ENCODE measurements at places on chromosomes 6 and 20.

DNA sequence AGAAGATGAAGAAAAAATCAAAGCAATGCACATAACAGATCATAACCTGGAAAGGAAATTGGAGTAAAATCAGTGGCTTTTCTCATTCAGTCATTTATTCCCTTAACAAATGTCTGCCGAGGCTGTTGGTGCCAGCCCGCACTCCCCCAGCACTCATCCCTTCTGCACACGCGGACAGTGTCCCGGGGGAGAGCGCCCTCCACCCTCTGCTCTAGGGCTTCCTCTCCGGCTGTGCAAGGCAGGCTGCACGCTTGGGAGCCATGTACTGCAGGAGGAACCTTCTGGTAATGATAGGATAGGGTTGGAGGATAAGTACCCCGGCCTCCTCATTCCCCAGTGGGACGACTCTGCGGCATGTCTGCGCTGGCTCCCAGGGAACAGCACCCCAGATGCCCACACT is 134.5 kb downstream of the PAX1 start:
- no peak for DNase-seq

GRCh38 chr20:327186-328026 is 2.1 kb downstream of the SOX12 start:
- DNase-seq, result peak; percentile 64

DNA sequence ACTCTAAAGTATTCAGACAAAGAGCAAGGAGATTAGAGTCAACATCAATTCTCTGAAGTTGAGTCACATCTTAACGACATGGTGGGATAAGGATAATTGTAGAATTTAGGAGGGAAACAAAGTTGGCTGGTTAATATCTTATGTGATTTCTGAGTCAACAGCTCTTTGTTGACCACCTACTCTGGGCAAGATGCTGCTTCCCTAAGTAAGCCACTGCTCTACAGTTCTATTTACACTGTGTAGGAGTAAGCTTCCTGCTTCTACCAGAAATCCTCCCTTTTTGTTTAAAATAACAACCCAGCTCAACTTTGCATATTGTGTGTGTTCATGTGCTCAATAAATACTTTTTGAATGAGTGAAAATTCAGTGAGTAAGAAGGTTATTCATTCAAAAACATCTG is 3.1 kb downstream of the HS3ST5 start:
- DNase-seq, result no peak

DNA sequence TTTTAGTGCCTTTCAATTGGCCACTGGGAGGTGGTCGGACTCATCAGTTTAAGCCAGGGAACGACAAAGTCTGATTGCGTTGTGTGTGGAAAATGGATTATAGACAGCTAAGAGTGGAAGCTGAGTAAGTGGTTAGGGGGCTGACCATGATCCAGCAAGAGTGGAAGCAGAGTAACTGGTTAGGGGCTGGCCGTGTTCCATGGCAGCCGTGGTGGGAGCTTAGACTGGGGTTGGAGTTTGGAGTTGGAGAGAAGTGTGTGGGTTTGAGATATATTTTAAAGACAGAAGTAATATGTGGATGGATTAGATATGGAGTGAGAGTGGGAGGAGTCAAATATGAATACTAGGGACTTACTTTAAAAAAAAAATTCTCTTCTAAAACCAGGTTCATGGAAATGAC is 41.7 kb downstream of the LRRN4 start:
- DNase-seq, result no peak

DNA sequence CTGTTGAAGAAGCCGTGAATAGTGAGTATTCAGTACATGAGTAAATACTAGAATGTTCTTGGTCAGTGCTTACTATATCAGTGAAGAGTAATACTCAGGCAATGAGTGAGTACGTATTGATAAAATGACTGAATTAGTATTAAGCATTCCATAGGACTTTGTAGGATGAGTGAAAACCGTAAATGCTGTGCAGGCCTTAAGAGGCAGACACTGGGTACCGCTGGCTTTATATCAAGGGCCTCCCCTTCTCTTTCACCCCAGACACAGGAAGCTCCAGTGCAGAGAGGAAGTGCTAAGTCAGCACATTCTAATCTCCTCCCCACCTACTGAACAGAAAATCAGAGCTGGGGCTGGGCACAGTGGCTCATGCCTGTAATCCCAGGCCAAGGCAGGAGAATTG is 24.2 kb downstream of the POFUT1 start:
- peak; percentile 36 for DNase-seq

DNA sequence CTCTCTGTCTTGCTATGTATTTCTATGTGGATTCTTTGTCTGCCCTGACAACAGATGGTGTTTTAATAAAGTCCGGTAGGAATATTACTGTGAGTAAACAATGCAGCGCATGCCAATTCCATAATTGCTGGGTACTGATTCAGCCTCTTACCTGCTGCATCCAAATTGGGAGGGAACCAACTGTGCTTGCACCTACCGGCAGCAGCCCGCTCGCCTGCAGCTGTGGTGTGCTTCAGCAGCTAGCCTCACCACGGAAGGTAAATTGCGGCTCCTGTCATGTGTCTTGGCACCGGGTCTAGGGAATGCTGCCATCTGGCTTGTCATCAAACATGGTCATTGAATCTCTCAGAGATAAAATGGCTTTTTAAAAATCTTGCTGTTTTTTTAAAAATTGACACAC is 704.8 kb upstream of the SLC35B3 start:
- DNase-seq, result no peak

- no peak for DNase-seq
Observed at GRCh38 chr6:160041608-160042007, 72.7 kb downstream of the IGF2R start.

- DNase-seq, result no peak
Observed at GRCh38 chr6:166998256-166999144, 697 bp upstream of the CEP43 start.

GRCh38 chr6:42259841-42260395 is 42.3 kb upstream of the MRPS10 start:
- DNase-seq, result no peak

DNA sequence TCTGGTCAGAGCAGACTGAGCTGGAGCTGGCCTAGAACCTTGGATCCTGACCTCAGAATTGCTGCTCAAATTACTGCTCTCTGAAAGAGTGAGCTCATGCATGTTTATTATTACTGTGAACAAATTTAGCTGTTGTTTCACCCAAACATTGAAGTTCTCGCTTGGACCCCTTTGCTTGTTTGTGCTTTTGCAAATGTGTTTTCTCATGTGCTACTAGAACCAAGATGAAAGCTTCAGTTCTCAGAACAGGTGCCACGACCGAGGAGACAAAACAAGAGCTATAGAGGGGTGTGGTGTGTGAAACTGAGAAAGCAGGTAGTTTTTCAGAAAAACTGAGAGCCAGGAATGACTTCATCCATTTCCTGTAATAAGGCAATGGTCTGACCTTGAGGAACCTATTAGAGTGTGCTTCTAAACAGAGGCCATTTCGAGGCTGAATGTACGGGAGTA is 50.0 kb upstream of the ESR1 start:
- DNase-seq, result peak; percentile 25

DNA sequence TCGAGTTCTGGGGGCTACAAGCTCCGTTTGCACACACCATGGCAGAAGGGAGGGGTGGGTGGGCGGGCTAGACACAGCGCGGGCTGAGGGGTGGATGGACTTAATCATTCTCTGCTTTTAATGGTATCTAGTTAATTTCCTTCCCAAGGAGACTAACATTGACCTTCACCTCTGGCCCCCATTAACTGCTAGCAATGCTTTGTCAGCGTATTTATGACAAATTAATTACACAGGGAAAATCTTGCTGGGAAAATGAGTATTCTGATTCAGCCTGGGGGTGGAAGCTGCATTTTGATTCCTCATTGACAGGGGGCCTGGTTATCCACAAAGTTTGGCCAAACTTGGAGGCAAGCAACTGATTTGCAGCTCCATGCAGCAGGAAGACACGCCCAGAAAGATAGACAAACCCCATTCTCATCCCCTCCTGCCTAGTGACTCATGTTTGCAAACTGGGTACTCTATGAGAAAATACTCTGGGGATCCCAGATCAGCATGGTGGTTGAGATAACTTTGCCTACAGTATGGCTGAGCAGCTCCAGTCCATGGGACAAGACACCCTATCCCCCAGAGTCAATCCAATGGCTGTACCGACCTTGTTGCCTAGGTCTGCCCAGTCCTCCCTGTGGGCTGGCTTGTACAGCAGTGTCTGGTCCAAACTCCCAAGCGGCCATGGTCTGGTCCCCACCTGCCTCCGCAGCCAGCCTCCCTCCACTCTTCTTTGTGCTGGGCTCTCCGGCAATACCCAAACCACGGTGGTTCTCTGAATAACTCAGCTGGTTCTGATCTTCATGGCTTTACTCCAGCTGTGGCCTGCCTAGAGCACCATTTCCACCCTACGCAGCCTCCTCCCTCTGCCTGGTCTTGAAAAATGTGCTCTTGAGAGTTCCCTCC is 19.7 kb downstream of the ZBP1 start:
- no peak for DNase-seq

DNA sequence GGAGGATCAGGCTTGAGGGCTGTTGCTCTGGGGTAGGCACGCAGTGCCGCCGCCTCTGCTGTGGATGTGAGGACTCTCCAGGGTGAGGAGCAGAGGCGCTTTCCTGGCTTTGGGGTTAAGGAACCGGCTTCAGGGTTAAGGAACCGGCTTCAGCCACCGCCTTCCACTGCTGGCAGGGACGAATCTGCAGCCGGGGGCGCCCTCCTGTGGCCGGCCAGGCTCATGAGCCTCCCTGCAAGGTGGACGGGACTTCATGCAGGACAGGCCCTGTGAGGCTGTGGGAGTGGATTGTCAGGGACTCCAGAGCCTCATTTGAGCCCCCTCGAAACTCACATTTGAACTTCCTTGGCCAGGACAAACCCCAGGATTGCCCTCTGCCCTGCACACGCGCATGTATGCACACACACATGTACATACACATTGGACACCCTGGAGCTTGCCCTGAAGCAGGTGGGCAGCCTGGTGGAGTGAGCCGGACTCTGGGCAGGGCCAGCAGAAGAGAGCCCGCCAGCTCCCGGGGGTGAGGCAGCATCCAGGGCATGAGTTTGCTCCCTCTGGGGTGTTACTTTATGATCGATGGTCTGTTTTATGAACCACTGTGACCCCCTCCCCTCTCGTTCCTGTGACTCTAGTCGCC is 146.9 kb downstream of the PHACTR3 start:
- DNase-seq, result peak; percentile 4

- no peak for DNase-seq
Observed at GRCh38 chr20:36881331-36881730, 5.4 kb downstream of the TLDC2 start.

- no peak for DNase-seq
Observed at GRCh38 chr6:106253172-106253571, 72.4 kb downstream of the ATG5 start.

DNA sequence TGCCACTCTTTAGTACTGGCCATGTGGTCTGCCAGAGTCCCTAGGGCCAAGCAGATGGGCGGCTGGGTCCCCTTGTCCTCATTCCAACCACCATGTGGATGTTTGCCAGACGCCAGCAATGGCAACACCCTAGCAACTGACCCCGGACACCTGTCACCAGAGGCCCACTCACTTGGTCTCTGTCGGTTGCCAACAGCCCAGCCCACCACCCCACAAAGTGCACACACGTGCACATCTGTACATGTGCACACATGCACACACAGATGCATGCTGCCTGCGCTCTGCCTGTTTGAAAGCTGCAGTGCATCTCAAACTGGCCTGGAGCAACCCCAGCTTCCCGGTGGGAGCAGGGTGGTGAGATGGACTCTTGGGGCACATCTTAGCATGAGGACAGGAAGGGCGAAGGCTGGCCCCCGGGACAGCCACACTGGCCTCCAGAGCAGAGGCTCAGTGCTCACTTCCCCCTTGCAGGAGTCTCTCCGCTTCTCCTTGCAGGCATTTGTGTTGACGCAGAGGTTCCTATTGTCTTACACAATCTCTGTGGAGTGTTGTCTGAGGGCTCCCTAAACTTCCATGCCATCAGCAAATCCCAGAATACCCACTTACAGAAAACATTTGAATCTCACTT is 54.0 kb downstream of the PSMG4 start:
- no peak for DNase-seq

DNA sequence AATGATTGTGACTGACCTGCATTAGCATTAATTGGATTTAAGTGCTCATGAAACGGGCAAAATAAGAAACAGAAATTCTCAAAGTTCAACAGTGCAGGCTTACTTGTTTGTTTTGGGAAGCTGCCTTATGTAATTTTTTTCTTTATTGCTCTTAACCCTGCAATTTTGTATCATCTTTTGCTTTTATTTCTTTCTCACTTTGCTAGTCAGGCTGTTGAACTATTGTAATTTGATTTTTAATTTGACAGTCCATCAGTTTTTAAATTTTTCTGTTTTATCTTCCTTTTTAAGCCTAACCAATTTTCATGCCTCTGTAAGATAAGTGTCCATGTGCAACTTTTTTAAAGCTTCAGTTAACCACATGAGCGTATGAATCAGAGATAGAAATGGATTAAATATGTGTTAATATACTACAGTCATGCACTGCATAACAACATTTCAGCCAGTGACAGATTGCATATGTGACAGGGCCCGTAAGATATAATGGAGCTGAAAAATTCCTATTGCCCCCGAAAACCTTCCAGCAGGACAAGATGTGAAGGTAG is 44.6 kb downstream of the PEX7 start:
- DNase-seq, result no peak

- DNase-seq, result no peak
Observed at GRCh38 chr6:170063851-170064602, 226.9 kb downstream of the DLL1 start.

GRCh38 chr6:77136086-77136485 is 327.2 kb downstream of the HTR1B start:
- DNase-seq, result no peak

DNA sequence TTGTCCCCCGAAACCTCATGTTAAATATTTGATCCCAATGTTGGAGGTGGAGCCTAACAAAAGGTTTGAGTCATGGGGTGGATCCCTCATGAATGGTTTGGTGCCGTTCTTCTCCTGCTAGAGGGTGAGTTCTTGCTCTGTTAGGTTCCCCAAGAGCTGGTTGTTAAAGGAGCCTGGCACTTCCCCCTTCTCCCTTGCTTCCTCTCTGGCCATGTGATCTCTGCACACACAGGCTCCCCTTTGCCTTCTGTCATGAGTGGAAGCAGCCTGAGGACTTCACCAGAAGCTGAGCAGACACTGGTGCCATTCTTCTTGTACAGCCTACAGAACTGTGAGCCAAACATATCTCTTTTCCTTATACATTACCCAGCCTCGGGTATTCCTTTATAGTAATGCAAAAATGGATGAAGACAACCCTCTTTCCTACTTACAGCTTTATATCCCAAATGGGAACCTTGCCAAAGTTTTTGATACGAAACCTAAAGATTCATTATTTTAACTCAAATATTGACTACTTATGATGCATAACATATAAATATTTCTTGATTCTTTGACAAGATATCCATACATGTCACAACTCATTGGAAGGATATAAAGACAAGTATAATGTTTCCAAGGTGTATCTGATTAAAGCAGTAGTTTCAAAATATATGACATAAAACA is 61.0 kb downstream of the RNF182 start:
- DNase-seq, result no peak
